ENCODE measurements at places on chromosomes 1 and 21.

DNA sequence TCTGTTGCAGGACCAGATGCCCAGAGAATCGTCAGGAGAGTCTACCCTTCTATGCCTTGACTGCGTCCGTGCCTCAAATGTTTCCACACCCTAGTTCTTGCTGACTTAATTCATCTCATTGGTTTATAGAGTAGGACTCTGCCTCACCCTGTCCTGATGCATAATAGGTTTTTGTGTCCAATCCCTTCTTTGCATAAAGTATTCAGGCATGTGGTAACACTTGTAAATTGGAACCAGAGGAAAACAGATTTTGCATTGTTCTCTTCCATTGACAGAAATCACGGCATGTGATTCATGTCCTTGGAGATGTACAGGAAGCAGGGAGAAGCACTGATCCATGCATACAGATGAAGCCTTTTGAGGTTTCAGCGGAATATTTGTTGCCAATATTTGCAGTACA is 29.5 kb downstream of the PLPPR5 start:
- no peak for DNase-seq

DNA sequence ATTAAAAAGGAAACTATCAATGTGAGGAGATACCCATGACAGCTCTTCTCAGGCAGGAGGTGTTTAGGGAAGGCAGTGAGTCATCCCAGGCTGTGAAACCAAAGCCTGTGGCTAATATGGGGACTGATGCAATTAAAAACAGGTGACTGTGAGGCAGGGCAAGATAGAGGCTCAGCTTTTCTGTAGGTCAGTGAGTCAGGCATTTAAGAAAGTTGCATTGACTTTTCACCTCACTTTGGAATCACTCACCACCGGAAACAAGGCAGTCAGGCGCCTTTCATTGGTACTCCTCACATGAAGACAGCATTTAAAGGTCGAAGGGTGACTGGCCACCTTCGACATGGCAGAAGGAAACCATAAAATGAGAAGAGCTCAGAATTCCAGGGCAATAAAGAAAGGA is 54.5 kb downstream of the PAPPA2 start:
- DNase-seq = peak; percentile 49

DNA sequence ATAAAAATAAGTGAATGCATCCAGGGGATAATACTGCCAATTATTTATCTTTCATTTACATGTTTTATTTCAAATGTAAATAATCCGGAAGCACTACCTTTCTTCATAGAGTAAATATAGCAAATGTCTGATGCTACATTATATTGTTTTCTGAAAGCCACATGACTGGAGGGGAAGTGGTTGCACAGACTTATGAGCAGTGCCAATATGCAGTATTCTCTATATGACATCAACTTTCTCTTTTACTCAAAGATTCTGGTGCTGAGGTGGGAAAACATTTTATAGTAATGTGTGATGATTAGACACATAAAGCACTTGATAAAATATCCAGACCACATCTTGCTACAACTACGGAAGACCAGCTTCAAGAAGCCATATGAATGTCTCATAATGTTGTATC is 314.7 kb downstream of the NEGR1 start:
- DNase-seq = no peak

GRCh38 chr1:11690397-11691301 is 861 bp upstream of the DRAXIN start:
- no peak for DNase-seq

GRCh38 chr1:7015022-7015421 is 229.8 kb downstream of the CAMTA1 start:
- no peak for DNase-seq

- no peak for DNase-seq
These were observed 26.1 kb downstream of the METTL13 start for GRCh38 chr1:171807556-171807955.

All from epithelial cell of prostate (primary cell).